ENCODE measurements at places on chromosomes 5 and 9.

DNA sequence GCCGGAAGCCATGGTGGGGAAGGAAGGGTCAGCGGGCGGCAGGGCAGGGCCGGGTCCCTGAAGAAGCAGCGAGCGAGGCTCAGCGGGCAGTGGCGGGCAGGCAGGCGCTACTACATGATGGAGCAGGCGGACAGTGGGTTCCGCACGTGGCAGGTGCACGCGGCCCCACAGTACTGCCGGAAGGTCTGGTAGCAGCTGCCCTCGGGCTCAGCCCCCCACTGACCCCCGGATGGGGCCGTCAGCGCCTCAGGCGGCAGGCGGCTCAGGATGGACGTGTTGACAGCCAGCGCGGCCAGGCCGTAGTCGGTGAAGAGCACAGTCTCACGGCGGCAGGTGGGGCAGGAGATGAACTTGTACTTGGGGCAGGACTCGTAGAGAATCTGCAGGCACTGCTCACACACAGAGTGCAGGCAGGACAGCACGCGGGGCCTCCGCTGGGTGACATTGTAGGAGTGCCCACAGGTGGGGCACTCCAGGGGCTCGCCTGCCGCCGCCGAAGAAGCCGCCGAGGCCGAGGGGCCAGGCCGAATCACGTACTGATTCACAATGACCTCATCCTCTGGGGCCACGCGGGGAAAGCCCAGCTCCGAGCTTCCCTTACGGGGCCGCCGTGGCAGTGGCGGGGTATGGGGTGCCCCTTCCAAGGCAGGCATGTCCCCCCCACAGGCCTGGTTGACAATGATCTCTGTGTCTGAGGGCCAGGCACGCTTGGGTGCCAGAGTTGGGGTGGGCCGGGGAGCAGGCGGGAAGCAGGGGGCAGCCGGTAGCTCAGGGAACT, 1.5 kb downstream of the RNF208 start:
- H3K27me3 ChIP-seq = no peaks in the 10 kb centered on the region
- DNase-seq = no peak
- H3K4me3 ChIP-seq = no peak overlapping the region
- H3K4me1 ChIP-seq = peaks cover 39% of the 10 kb centered on the region

DNA sequence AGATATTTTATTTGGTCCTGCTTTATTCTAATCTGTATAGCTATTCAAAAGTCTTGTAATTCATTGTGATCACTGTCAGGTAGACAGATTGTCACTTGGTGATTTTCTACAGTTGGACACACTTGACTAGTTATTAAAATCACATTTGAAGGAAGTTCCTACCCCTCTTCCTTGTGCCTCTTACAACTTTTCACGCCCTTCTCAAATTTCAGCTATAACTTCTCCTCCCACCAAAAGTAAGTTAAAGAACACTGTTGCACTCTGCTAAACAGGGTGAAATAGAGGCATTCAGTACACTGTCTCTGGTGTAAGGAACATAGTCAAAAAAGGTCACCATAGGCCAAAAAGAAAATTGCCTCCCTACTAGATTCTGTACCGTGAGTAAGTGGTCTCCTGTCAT, 142.1 kb upstream of the POU5F2 start:
- no peak overlapping the region for H3K27ac ChIP-seq
- DNase-seq = no peak
- no peaks in the 10 kb centered on the region for H3K4me1 ChIP-seq
- H3K27me3 ChIP-seq = no peaks in the 10 kb centered on the region

DNA sequence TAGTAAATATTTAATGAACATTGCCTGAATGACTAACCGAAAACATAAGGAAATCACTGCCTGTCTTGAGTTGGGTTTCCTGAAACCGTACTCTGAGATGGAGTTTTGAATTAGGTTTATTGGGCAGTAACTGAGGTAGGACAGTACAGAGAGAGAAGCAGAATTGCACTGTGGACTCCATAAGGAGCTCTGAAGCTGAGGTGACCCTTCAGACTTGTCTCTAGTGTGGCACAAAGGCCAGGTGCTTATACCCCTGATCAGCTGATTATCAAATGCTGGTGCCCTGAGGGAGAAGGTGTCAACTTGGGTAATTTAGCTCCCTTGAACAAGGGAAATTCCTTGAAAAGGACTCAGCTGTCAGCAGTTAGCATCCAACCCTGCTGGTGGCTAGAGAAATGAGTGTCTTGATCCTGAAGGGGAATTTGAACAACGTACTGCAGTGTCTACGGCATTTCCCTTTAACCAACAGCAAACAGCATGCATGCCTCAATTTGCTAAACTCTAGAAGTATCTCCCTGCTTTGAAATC, 135.0 kb upstream of the SMARCA2 start:
- H3K4me3 ChIP-seq = no peak overlapping the region
- no peaks in the 10 kb centered on the region for H3K27me3 ChIP-seq
- no peaks in the 10 kb centered on the region for H3K36me3 ChIP-seq
- DNase-seq = no peak
- no peak overlapping the region for H3K27ac ChIP-seq
- H3K4me1 ChIP-seq = no peaks in the 10 kb centered on the region

DNA sequence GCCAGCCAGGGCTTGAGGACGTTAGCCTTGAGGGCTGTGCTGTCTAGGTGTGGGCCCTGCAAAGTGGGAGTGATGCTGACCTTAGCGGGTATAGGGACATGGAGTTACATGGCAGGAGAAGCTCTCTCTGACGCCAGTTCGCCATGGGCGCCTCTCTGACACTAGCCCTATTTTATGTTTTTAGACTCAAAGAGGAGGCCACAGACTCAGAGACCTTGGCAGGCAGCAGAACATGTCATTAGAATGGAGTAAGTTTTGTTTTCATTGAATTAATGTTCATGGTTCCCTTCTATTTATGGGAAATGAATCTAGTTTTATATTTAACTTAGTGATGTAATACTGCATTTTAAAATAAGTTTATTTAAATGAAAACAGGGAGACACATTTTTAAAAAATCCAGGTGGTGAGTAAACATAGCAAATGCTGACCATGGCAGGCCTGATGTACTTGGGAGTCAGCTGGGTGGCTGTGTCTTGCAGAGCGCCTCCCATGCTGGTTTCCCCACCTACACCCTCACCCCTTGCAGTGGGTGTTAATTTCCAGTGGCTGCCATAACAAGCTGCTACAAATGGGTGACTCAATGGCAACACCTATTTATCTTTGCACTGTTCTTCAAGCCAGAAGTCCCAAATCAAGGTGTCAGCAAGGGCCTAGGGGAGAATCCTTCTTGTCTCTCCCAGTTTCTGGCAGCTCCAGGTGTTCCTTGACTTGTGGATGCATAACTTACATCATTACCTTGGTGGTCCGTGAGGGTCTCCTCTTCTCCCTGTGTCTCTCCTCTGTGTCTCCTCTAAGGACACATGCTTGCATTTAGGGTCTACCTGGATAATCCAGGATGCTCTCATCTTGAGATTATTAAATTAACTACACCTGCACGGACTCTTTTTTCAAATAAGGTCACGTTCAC, 25.6 kb upstream of the GFPT2 start:
- no peak for DNase-seq
- no peaks in the 10 kb centered on the region for H3K27me3 ChIP-seq
- no peaks in the 10 kb centered on the region for H3K4me1 ChIP-seq

GRCh38 chr5:168477060-168477459, 9.2 kb upstream of the RARS1 start:
- no peaks in the 10 kb centered on the region for H3K27me3 ChIP-seq
- no peak for DNase-seq
- no peaks in the 10 kb centered on the region for H3K4me1 ChIP-seq

DNA sequence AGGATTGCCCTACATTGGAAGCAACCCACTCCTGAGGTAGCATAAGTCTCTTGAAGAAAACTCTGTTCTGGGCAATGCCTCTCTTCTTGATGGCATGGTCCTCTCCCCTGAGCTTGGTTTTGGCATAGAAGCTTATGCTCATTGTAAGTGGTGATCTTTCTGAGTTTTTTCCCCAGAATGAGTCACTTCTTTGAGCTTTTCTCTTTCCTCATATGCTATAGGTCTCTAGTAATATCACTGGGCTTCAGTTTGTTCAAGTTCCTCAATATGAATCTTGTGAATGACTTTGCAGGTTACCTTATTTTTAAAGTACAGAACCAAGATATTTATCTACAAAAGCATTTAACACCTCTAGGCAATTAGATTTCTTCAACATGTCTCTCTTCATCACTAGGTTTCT, 76.5 kb upstream of the ATG10 start:
- H3K4me3 ChIP-seq = no peak overlapping the region
- H3K27ac ChIP-seq = no peak overlapping the region

GRCh38 chr5:40224421-40224820, 455.3 kb upstream of the PTGER4 start:
- no peaks in the 10 kb centered on the region for H3K27me3 ChIP-seq
- no peaks in the 10 kb centered on the region for H3K36me3 ChIP-seq
- no peak for DNase-seq
- H3K27ac ChIP-seq = no peak overlapping the region
- H3K4me1 ChIP-seq = no peaks in the 10 kb centered on the region

- H3K4me1 ChIP-seq = no peaks in the 10 kb centered on the region
- H3K36me3 ChIP-seq = no peaks in the 10 kb centered on the region
- H3K4me3 ChIP-seq = no peak overlapping the region
- H3K27me3 ChIP-seq = no peaks in the 10 kb centered on the region
- DNase-seq = no peak
Measured at GRCh38 chr5:59390074-59390659, 503.4 kb downstream of the PDE4D start.

DNA sequence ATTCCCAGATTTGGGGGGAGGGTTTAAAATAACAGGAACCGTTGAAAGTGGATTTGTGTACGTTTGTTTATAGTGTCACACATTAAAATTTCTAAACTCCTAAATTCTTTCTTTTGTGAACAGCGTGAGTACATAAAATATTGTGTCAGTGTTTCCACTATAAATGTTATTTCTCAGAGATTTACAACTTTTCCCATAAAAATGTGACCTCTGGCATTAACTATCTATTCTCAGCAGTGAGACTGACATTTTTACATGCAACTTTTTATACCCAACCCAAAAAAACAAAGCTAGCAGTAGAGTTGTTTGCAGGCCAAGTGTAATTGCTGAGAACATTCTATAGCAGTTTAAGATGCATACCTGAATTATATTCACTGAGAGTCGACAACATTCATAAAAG, 757.0 kb upstream of the ADAMTS16 start:
- H3K27me3 ChIP-seq = no peaks in the 10 kb centered on the region
- no peak for DNase-seq
- H3K36me3 ChIP-seq = no peaks in the 10 kb centered on the region
- no peak overlapping the region for H3K27ac ChIP-seq
- H3K4me1 ChIP-seq = no peaks in the 10 kb centered on the region

DNA sequence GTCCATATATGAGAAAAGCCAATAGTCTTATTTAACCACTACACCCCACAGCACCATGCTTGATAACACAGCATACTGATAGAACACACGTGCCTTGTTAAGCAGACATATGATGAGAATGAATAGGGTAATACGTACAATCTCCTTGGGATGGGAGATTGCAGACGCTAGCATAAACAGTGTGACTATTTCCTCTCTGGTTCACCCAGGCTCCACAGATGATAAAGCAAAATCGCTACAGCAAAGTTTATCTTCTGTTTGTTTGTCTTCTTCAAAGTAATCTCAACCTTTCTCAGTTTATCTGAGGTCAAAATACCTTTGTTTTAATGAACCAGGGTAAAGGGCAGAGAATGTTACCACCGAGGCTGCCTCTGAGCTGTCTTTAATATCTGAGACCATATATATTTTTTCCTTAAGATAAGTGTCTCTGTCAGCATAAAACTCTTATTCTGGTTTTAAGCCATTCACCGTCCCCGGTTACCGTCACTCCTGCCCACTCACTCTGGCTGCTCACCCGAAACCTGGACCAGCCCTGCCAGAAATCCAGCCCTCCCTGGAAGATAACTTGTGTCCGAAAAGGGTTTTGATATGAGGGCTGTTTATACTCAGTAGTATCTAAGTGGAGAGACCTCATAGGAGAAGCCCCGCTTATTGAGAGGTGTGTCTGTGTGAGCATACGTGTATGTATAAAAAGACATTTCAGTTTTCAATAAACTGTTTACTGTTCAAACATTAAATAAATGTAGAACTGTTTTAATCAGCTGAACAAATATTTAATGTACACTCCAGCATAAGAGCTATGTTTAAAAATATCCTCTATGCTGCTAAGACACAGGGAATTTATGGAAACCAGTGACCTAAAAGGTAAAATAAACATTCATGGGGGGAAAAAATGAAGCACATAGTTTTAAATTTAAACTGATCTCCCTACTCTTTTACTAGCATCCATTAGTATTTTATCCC, 465.4 kb downstream of the RASEF start:
- no peak overlapping the region for H3K4me3 ChIP-seq
- no peak overlapping the region for H3K27ac ChIP-seq
- DNase-seq = no peak
- H3K4me1 ChIP-seq = no peaks in the 10 kb centered on the region

DNA sequence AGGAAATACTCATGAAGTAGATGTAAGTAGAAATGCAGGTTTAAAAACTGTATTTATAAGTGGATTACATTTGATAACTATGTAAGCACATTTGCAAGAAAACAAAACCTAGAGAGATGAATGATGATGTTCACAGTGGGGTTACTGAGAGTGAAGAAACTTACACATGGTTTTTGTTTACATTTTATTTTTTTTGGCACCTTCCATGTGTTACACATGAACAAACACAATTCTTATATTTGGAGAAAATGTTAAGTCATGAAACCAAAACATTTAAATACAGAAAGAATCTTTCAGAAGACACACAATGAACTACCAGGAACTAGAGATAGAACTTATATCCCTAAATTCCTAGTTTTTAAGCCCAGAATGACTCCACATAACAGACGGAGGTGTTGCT, 51.5 kb upstream of the SPATA31E1 start:
- no peak for DNase-seq
- H3K27me3 ChIP-seq = no peaks in the 10 kb centered on the region
- H3K4me1 ChIP-seq = no peaks in the 10 kb centered on the region
- H3K36me3 ChIP-seq = no peaks in the 10 kb centered on the region

DNA sequence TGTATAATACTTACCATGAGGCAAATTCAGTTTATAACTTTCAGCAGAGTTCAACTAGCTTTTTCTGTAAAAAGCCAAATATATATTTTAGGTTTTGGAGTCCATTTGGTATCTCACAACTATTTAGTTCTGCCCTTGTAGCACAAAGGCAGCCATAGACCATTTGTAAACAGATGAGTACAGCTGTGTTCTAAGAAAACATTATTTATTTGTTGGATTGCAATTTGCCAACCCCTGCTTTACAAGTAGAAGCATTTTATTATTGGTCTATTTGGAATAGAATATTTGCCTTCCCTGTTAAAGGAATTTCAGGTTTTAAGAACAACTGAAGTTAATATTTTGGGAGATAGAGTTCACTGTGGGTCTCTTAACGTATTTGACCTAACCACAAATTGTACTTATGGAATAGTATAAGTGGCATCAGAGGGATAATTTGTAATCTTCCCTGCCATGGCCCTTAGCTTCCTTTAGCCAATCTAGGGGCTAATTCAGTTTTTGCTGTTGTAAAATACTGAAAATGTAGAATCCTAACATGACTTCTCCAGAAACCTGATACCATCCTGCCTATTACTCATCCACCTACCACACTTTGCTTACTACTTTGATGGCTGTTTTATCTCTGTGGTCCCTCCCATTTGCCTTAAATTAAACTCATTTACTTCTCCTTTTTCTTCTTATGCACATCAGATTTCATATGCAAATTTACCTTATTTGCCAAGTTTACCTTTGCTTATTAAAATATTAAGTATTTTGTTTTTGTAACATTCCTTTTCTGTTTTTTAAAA, 109.2 kb downstream of the DMXL1 start:
- no peak overlapping the region for H3K4me3 ChIP-seq
- no peak overlapping the region for H3K27ac ChIP-seq

- no peak overlapping the region for H3K4me3 ChIP-seq
- no peaks in the 10 kb centered on the region for H3K36me3 ChIP-seq
- no peak overlapping the region for H3K27ac ChIP-seq
- no peak for DNase-seq
- H3K27me3 ChIP-seq = no peaks in the 10 kb centered on the region
Measured at GRCh38 chr5:63233911-63234310, 655.3 kb downstream of the LRRC70 start.
